Stimulated activated CD4-positive, alpha-beta T cell treated with anti-CD3 and anti-CD28 coated beads, TNF-alpha, amount 100 ng/mL, for 4 hours (primary cell): ENCODE measurements at places on chromosomes 5 and 9.

- DNase-seq, result no peak
Observed at GRCh38 chr5:40346901-40347300, 332.8 kb upstream of the PTGER4 start.

DNA sequence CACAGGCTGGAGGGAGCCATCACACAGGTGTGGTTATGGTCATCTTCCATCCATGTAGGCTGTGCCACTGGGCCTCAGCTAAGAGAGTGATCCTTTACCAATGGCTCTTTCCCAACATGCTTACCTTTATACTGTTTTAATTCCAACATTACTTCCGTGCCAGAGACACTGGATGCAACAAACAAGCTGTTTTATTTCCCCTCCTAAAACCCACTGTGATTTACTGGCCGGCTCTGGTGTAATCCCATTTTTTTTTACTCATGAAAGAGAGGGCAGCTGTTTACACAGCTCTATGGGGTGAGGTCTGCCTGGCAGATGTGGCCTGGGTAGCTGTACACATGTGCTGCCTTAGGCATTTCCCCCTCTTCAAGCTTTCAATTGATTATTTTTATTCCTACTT is 58.5 kb downstream of the MACROH2A1 start:
- no peak for DNase-seq

DNA sequence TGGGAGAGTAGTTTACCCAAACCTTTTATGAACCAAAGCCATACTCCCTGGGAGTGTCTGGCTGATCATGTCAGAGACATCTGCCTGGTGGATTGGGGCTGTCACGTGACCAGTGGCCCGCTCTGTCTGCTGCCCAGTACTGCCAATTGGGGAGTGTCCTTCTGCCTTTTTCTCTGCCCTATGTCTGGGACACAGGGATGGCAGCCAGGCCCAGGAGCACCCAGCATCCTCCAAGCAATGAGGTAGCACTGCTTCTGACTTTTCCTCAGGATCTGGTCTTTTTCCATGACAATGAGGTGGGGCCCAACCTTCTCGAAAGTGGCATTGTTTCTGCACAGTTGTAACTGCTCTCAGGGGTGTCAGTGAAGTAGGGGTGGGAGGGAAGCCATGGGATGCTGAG is 21.8 kb downstream of the DAPK1 start:
- no peak for DNase-seq

DNA sequence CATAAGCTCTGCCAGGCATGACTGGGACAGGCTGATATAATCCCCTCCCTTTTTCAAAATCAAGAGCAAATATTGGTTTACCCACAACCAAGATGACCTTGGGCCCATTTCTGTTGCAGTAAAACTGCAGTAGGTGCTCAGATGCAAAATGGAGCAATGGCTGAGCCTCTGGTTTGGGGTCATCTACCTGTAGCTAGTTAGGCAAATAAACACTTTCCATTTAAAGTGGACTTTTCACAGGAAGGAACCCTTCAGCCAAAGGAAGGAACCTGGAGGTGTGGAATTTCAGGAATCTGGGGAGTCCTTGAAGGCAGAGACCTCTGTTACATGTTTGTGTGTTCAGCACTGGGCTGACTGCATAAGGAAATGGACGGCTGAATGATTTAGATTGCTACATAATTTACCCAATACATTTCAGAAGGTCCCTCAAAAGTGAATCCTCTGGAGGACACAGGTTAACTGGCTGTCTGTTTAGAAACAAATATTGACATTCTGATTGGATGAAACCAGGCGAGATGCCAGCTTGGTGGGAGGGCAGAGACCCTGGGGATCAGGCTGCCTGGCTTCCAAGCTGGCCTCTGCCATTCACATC is 170.1 kb upstream of the ZNF618 start:
- DNase-seq, result no peak

GRCh38 chr5:68303038-68303738 is 87.6 kb downstream of the PIK3R1 start:
- no peak for DNase-seq

GRCh38 chr5:15285901-15286583 is 213.9 kb upstream of the FBXL7 start:
- DNase-seq, result no peak

- no peak for DNase-seq
Observed at GRCh38 chr5:29005386-29005785, 1967.0 kb upstream of the CDH9 start.

DNA sequence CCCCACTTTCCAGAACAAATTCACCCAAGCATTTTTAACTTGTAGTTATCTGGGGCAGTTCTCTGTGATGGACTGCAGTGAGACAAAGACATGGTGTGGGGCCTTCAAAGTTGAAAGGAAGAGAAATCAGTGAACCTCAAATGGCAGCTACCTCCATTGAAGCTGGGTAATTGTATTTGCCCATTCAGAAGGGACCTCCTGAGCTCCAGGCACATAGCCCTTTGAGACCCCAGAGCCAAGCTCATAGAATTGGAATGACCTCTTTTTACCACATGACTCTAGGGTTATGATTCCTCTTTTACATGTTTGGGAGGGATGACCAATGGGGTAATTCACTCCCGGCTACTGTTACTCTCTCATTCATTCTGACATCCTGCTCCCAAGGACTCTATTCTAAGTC is 368.4 kb upstream of the ITGA1 start:
- no peak for DNase-seq

DNA sequence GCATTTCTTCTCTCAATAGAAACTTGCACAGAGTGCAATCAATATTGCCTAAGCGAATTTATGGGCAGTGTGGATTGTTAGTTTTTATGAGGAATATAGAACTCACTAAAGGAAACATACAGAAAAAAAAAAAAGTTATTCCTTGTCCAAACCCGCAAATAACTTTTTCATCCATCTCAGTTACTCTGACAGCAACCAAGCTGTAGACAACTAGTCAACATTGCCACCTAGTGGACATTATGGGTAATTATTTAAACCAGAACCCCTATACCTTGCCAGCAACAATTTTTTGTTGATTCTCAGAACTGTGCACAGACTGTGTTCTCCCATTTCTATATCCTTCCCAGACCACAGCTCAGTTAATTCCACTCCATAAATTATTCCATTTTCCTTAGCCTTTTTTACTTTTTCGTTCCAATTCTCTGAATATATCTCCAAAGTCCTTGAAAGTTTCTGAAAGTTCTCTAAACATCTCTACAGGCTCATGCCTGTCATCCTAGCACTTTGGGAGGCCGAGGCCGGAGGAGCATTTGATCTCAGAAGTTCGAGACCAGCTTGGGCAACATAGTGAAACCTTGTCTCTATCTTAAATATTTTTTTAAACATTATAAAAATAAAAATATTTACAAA is 2.6 kb upstream of the AFAP1L1 start:
- DNase-seq, result no peak

- DNase-seq, result no peak
Observed at GRCh38 chr9:3238236-3238635, 287.6 kb downstream of the RFX3 start.

GRCh38 chr9:114899995-114900394 is 30.4 kb downstream of the TNFSF8 start:
- DNase-seq, result no peak

DNA sequence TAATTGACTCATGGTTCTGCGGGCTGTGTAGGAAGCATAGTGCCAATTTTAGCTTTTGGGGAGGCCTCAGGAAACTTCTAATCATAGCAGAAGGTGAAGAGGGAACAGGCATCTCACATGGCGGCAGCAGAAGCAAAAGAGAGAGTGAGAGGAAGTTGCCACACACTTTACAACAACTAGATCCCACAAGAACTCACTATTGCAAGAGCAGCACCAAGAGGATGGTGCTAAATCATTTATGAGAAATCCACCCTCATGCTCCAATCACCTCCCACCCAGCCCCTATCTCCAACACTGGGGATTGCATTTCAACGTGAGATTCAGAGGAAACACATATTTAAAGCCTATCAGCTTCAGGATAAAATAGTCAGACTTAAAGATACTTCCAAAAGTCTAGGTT is 36.1 kb upstream of the LPAR1 start:
- DNase-seq, result no peak

GRCh38 chr9:95000821-95001220 is 274.3 kb downstream of the AOPEP start:
- DNase-seq, result no peak

- DNase-seq, result no peak
Observed at GRCh38 chr5:116616876-116617275, 42.3 kb upstream of the SEMA6A start.

DNA sequence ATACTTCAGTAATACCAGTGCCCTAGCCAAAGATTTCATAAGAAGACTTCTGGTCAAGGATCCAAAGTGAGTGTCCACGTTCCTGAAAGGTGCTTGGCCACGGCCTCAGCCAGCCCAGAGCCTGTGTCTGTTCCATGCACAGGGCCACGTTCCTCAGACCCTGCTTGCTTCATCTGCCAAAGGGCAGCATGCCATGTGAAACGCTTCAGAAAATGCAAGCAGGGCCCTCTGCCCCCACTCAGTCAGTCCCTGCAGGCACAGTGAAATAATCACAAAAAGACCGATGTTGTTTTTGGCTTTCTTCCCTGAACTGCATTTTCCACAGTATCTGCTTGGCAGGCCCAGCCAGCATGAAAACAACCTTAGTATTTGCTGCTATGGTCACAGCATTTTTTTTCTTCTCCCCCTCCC is 85.5 kb upstream of the CTSL start:
- no peak for DNase-seq

GRCh38 chr9:17881371-17881770 is 302.5 kb downstream of the SH3GL2 start:
- DNase-seq, result no peak

GRCh38 chr5:59765446-59765845 is 128.1 kb downstream of the PDE4D start:
- DNase-seq, result no peak

DNA sequence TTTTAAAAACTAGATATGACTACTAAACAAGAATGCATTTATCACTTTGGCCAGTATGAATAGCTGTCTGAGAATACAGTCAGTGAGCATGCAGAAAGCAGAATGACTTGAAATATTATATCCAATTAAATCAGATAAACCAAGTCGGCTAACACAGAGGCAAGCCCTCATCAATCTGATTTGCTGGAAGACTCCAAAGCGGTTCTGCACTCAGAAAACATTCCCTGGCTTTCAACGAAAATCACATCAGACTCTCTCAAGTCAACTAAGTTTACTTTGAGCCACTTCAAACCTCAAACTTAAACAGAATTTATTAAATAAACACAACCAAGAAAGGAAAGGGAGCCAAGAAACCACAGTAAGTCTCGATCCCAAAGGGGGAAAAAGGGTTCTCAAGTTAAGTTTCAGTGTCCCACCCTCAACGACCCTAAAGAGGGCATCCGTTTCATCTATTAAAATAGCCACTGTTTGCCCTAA is 1.4 kb downstream of the MYO10 start:
- no peak for DNase-seq

- no peak for DNase-seq
Observed at GRCh38 chr5:17831279-17831678, 197.0 kb downstream of the TAF11L14 start.

GRCh38 chr5:87361536-87362213 is 51.1 kb downstream of the CCNH start:
- DNase-seq, result no peak

DNA sequence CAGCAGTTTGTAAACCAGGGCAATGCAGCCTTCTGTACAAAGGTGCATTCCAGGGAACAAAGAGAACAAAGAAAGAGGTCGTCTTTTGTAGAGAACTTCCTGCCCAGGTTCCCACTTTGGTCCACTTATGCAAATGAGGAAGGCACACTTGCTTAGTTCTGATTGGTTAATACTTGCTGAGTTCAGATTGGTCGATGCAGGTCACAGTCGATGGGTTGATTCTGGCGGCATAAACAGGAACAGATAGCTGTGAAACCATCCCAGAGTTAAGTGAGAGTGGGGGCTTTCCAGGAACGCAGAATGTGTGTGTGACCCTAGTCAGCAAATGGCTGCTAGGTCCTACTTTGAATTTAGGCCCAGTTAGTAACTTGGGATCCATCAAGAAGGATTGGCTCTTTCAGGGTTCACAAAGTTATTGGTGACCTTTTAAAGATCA is 1.8 kb upstream of the ADAMTS13 start:
- DNase-seq, result no peak

- no peak for DNase-seq
Observed at GRCh38 chr5:125536095-125536494, 789.7 kb upstream of the ZNF608 start.

DNA sequence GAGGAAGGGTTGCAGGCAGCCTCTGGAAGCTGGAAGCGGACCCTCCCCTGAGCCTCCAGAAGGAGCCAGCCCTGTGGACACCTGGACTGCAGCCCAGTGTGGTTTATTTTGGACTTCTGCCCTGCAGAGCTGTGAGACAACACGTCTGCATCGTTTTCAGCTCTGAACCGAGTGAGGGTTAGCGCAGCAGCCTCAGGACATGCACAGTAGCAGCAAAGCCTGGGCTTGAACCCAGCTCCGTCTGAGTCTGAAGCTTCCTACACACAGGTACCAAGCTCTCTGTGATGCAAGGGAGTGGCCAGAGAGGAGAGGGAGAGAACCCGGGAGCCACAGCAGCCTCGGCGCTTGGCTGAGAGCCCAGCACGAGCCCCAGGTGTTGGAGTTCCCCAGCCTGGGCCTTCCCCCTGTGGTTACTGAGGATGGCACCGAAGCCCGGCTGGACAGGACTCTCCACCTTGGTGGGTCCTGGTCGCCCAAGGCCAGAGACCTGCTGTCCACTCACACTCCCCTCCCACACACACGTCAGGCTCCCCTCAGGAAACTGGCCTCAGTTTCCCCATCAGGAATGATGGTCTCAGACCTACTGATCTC is 128.2 kb downstream of the OLFM1 start:
- DNase-seq, result no peak

DNA sequence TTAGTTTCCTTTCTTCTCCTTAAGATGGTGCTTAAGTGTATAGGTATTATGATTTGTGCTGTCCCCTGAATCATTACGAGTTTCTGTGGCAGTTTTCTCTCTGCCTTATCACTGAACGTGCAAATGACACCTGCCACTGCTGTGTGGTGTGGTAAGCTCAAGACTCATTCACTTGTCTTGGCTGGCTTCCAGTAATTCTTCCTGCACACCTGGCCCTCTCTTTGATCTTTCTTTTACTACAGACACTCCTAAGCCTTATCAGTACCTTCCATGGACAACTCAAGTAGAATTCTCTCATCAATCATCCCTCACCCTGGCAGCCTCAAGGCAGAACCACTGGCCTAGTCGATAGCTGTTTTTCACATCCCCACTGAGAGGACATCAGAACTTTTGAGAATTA is 82.6 kb upstream of the ADAMTS19 start:
- DNase-seq, result no peak

DNA sequence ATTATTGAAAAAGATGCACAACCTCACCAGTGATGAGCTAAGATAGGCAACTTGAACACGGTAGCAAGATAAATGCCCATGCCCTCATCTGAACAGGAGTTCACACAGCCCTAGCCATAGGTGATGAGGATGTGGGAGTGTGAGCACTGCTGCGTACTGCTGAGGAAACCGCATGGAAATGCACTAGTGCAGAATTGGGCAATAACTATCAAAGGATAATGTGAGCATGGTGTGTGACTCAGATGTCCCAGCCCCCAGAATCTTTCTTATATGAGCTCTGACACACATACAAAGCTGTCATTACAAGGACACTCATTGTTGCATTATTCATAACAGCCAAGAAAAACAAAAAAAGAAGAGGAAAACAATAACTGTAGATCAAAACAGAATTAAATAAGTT is 521.2 kb downstream of the IRX1 start:
- no peak for DNase-seq

- no peak for DNase-seq
Observed at GRCh38 chr9:3410461-3410860, 115.3 kb downstream of the RFX3 start.

GRCh38 chr9:15640121-15640520 is 87.3 kb downstream of the CCDC171 start:
- no peak for DNase-seq

- no peak for DNase-seq
Observed at GRCh38 chr5:32421075-32421474, 23.5 kb downstream of the ZFR start.
